AG04450 (cell line): ENCODE measurements at places on chromosomes 16 and 17.
A peak's percentile ranks its signal among the peaks of the same experiment; 100 is the strongest.

- DNase-seq: peak; percentile 84
These were observed at the start of gene CBX1 for GRCh38 chr17:48101012-48101720. Gene CBX1, minus strand, starts transcription at chr17:48101478. Its CDS starts 24,474 bp downstream, at chr17:48077004.

- no peak for DNase-seq
These were observed 61.4 kb downstream of the CREBBP start for GRCh38 chr16:3819175-3819527.

GRCh38 chr16:62602790-62603189 lies 566.6 kb upstream of the CDH8 start:
- no peak for DNase-seq

DNA sequence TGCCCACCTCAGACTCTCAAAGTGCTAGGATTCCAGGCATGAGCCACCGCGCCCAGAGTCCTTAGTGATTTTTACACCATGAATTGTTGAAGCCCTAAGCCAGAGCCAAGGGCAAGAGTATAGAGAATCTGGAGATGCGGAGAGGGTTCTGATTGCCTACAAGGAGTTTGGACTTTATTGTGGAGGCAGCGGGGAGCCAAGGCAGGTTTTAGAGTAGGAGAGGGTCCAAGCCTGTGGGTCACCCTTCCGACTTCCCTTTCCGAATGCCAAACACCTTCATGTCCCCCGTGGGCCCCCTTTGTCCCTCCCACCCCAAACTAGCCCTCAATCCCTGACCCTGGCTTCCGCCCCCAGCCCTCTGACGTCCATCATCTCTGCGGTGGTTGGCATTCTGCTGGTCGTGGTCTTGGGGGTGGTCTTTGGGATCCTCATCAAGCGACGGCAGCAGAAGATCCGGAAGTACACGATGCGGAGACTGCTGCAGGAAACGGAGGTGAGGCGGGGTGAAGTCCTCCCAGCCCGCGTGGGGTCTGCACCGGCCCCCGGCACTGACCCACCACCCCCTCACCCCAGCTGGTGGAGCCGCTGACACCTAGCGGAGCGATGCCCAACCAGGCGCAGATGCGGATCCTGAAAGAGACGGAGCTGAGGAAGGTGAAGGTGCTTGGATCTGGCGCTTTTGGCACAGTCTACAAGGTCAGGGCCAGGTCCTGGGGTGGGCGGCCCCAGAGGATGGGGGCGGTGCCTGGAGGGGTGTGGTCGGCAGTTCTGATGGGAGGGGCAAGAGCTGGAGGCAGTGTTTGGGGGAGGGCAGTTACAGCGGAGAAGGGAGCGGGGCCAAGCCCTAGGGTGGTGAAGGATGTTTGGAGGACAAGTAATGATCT lies 7.1 kb downstream of the MIEN1 start:
- DNase-seq: no peak

- DNase-seq: no peak
These were observed 2.3 kb downstream of the VKORC1 start for GRCh38 chr16:31092330-31092729.

DNA sequence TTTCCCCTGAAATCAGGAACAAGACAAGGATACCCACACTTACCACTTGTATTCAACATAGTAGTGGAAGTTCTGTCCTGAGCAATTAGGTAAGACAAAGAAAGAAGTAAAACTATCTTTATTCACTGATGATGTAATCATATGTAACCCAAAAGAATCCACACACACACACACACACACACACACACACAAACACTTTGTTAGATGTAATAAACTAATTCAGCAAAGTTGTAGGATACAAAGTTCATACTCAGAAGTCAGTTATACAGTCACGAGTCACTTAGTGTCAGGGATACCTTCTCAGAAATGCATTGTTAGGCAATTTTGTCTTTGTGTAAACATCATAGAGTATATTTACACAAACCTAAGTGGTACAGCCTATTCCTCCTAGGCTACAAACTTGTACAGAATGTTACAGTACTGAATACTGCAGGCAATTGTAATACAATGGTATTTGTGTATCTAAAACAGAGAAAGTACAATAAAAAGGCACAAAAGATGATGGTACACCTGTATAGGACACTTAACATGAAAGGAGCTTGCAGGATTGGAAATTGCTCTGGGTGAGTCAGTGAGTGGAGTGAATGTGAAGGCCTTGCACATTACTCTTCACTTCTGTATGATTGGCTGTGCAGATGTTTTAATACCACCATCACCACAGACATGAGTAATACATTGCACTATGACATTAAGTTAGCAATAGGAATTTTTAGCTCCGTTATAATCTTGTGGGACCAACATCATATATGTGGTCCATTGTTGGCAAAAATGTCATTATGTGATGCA lies 370.1 kb downstream of the ZFHX3 start:
- peak; percentile 30 for DNase-seq

DNA sequence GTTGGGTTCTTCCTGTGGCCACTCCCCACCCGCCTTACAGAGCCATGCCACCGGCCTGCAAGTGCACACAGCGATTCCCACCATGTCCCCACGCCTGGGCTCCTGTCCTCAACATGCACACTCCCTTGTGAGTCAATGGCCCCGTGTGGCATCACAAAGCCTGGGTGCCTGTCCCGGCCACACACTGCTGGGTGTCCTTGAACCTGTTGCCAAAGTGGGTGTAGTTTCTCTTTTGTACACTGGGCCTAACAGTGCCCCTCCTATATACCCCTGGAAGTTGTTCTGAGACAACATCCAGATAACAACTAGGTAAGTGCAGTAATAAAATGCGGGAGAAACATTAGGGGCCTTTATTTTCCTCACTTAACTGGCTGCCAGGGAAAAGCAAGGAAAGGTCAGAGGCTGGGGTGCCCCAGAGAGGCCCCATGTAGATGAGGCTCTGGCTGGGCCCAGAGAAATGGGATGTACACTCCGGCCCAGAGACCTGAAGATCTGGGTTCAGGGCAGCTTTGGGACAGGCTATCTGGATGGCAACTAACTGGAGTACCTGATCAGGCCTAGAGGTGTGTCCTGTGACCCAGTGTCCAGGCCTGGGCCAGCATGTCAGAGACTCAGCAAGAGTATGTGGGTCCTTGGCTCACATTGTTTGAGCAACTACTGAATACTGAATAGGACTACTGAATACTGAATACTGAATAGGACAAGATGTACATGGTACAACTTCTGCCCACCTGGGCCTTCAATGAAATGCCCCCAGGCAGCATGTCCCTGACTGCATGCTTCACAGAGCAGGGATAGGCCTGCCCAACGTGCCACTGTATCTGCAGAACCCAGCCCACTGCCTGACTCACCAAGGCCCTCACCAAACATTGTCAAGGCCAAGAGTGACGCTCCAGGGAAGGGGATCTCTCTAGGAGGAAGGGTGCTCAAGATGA lies 8.3 kb downstream of the ABCC3 start:
- DNase-seq: no peak

GRCh38 chr17:77528516-77529327 lies 388.0 kb downstream of the SEC14L1 start:
- no peak for DNase-seq
